ENCODE measurements at places on chromosomes 1 and 21. TPM values are rescaled to one million over a fixed set of nuclear protein-coding genes. Genes with fewer than 3 reads are reported as not detected.

Gene GPX7
- 30.6 TPM for total RNA-seq

Gene PRKCZ
- total RNA-seq, result 2.0 TPM

Gene REG4
- total RNA-seq, result not detected

Gene MNDA
- not detected for total RNA-seq

Gene CD52
- total RNA-seq, result not detected

Gene CDCA8
- 0.26 TPM for total RNA-seq

Gene PDE4DIP
- total RNA-seq, result 116 TPM

Gene LCE3E
- not detected for total RNA-seq

Gene UTS2
- total RNA-seq, result not detected

Gene SPRR2B
- not detected for total RNA-seq
